Activated CD8-positive, alpha-beta memory T cell treated with anti-CD3 and anti-CD28 coated beads, Interleukin-2, amount 10 ng/mL, durations not matched to agents 7 days and 5 days (primary cell): ENCODE measurements at places on chromosomes 16 and 17. TPM values are rescaled to one million over a fixed set of nuclear protein-coding genes. Genes with fewer than 3 reads are reported as not detected.

Gene KRTAP3-2
- not detected for total RNA-seq

Gene GUCY2D
- not detected for total RNA-seq

DNA sequence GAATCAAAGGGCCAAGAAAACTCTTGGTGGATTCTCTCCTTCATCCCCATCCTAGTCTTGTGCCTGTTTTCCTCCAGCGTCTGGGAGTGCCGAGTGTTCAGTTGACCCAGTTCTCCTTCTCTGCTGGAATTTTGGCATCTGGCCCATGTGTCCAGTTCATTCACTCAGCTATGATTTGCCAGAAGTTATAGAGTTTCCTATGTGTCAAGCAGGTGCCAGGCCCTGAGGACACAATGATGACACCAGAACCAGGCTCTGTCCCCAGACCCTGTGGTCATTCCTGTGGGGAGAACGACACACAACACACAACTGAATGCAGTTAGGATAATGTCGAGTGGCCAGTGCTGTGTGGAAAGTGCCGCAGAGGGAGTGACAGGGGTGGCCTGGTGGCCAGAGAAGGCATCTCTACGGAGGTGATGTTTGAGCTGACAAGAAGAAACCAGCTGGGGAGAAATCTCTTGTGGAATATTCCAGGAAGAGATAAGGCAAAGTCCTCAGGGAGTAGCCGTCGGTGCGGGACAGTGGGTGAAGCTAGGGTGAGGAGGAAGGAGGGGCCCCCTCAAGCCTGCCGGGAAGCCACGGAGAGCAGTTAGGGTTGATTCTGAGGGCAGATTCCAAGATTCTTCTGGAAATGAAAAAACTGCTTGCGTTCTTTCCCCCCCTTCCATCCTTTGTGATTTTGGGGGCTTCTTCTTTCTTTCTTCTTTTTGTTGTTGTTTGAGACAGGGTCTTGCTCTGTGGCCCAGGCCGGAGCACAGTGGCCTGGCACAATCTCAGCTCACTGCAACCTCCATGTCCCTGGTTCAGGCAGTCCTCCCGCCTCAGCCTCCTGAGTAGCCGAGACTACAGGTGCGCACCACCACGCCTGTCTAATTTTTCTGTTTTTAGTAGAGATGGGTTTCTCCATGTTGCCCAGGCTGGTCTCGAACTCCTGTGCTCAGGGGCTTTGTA is 35.8 kb upstream of the IL34 start:
- DNase-seq: no peak

DNA sequence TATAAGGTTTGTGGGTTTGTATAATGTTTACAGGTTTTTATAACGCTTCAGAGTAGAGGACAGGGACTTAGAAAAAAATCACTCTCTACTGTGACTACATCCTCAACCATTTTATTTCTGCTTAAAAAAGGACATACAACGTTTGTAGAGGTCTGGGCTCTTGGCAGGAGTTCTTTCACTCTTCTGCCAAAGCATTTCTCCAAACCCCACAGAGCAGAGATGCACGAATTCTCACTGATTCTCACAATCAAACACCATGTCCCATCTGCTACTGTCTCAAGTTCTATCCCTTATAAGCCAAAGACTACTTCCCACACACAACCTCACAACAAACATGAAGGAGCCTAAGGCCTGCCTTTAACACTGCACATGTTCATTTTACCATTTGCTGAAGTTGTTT is 7.0 kb upstream of the ANKFY1 start:
- DNase-seq: no peak

DNA sequence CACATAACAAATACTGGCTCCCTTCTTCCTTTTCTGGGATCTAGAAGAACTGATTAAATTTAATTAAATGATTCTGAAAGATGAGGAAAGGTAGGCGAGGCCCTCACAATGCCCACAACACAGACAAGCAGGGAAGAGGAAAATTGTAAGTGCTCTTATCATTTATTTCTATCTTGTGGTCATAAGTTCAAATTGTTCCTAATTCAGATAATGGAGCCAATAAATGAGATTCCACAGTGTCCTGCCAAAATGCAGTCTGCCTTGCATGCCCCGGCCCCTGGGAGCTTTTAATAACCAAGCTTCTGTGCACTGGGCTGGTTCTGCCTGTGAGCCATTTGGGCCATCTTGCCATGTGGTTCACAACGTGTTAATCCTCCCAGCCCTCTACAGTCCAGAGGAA is 97.0 kb downstream of the CMC2 start:
- no peak for DNase-seq

DNA sequence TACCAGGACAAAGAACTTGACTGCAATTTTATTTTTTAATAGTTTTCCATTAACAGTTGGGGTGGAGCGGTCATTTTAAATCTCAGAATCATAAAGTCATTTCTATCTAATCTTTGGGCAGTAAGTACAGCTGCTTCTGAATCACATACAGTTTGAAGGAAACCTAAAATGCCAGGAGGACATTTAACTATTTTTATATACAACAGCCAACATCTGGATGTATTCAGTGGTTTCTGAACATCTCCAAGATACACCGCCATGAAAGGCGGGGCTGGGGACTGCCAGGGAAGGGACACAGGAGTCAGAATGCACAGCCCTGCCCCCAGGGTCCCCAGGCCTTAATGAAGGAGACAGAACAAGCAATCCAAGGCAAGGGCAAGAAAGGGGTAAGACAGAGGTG is 392.3 kb downstream of the SLC39A11 start:
- no peak for DNase-seq

Gene APRT
- 127 TPM for total RNA-seq

DNA sequence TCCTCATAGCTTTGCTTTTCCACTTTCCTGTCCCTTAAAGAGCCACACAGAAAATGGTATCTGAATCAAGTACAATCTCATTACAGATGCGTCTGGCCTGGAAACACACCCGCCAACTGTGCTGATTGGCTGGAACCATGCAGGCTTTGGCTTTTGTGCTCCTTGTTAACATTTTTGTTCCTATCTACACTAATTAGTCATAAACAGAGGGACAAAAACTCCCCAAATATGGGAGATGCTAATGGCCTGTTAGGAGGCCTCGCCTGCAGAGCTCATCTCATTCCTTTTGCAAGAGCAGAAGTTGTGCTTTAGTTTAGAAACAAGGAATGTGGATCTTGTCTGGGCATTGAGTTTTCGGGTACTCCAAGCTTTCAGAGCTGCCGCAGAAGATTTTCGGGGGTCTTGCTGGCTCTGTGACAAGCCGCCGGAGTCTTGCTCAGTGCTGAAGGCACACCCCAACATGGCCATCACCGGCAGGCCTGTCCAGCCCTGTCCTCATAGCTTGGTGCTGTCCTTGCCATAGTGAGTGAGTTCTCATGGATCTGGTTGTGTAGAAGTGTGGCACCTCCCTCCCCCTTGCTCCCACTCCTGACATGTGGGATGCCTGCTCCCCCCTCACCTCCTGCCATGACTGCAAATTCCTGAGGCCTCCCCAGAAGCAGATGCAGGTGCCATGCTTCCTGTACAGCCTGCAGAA is 69.8 kb downstream of the METRNL start:
- DNase-seq: no peak

Gene KRT40
- total RNA-seq: not detected

Gene CDK12
- total RNA-seq: 84.4 TPM

GRCh38 chr16:12539185-12539929 is 264.3 kb downstream of the CPPED1 start:
- peak; percentile 84 for DNase-seq

- no peak for DNase-seq
Measured at GRCh38 chr16:23859713-23860269, 24.0 kb downstream of the PRKCB start.

GRCh38 chr17:76579281-76579680 is 6.4 kb downstream of the ST6GALNAC2 start:
- no peak for DNase-seq

Gene RUNDC3A
- 0.18 TPM for total RNA-seq

DNA sequence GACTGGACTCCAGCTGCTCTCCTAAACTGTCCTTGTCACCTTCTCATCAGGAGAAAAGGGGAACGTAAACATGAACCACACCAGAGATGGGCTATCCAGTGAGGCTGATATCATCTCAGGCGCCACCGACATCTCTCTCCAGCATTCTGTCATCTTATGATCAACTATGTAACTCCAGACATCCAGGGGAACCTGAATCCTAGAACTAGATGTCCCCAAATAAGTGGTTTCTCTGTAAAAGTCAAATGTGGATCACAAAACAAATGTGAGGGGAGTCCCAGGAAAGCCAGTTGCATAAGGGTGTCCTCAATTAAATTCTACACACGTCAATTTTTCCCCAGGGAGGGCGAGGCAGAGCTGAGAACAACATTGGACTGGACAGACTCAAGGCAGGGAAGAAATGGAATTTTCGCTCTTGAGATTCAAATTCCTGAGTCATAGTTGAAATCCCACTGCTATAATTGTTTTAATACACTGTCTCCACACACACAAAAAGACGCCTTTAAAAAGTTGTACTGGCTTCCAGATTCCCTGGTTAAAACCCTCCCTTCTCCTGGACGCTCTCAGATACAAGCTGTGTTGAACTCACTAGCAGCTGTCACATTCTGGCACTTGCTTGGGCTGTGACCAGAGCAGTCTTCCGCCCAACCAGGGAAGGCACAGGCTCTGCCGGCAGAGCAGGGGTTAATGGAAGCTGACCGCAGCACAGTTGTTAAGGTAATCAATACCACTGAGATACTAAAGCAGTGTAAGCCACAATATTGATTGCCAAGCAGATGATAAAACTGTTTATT is 62.6 kb downstream of the ZFHX3 start:
- no peak for DNase-seq

Gene B9D1
- 2.6 TPM for total RNA-seq

GRCh38 chr16:4684058-4684715 is 9.2 kb upstream of the NUDT16L1 start:
- DNase-seq: no peak

DNA sequence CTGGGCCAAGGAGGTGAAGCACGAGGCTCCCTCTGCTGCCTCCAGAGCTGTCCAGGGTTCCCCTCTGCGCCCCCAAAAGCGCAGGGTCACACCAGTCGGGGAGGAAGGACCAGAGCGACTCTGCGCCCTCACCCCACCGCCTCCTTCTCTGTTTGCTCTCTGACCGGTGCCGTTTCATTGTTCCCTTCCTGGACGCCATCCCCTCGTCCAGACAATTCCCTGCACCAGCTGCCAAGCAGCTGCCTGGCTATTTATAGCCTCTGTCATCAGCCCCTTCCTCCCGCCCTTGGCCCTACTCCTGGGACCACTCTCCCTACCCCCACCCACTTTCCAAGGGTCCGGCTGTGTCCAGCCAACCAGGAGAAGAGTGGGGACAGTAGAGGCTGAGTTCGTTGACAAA is 68.8 kb upstream of the CREBBP start:
- DNase-seq: no peak

- DNase-seq: no peak
Measured at GRCh38 chr17:7183433-7184090, 4.4 kb upstream of the ASGR1 start.

DNA sequence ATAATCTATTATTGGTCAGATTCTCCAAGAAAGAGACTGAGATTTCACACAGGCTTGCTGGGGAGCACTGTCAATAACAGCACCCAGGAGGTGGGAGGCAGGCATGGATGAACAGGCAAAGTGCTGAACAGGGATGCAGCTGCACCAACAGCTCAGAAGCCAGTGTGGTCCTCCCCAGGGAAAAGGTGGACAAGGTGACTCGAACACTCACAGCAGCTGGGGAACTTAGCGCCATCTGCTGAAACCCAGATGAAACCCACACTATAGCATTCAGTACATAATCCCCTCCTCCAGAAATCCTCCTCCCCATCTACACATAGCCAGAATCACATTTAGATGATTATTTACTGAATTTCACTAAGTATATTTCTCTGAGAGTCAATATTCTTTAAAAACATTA is 255.2 kb upstream of the WSB1 start:
- DNase-seq: no peak

- no peak for DNase-seq
Measured at GRCh38 chr17:55572599-55572998, 61.3 kb upstream of the SMIM36 start.

DNA sequence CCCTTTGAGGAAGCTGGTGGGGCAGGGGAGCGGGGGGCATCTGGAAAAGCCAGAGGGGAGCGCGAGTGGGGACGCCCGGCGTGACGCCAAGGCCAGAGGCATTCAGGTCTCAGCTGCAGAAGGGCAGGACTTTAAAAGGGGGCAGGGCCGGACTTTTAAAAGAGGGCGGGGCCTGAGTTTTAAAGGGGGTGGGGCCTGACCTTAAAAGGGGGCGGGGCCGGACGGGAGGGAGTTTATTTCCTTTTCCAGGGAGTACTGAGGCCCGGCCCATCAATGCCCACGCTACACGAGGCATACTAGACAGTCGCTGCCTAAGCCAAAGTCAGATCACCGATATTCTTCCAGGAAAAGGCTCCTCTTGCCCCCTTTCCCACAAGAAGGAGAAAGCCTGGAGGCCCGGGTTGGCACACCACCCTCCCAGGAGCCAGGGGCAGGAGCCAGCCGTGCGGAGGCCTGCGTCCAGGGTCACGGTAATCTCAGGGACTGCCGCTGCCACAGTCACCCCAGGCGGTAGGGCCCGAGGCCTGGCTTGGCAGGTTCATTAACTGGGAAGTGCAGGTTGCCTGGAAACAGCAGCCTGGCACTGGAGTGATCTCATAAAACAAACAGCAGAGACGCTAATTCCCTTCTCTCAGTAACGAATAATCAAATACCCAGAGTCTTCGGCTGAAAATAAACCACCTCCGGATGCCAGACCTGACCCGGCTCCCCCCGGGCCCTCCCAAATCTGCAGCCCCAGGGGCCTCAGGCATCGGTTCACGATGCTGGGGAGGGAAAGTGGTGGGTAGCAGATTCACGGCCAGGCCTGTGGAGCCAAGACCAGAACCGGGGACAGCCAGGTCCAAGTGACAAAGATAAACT is 90.7 kb downstream of the TIMM22 start:
- DNase-seq: no peak

Gene SP6
- 0.12 TPM for total RNA-seq

GRCh38 chr16:89102041-89102471 is 8.4 kb downstream of the ACSF3 start:
- no peak for DNase-seq

- no peak for DNase-seq
Measured at GRCh38 chr17:2932946-2933345, 130.5 kb downstream of the OR1D5 start.

DNA sequence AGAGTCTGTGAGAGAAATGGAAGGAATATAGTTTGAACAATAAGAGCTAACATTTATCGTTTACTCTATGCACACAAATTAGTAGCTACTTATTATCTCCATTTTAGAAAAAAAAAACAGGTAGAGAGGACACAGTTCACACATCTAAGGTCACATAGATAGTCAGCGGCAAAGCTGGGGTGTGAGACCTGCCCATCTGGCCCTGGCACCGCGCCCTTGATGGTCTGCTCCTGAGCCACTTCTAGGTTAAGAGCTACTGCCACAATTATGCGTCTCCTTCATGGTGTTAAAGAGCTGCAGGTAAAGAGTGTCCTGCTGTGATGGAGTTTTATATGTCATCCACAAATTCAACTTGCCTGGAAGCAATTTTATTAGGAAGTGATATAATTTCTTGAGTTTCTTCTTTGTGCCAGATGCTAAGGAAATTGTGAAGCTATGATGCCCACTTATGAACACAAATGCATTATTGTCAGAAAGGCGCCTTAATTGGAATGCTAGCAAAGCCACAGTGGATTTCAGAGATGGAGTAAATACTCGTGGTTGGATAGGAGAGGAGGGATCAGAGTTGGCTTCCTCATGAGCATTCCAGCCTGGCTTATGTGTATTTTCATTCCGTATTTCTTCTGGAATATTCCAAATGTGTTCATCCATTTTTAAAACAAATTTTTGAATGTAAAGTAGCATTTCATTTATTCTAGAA is 21.3 kb upstream of the MFSD6L start:
- DNase-seq: peak; percentile 8

GRCh38 chr17:73850426-73850825 is 206.2 kb upstream of the SDK2 start:
- no peak for DNase-seq

Gene CCL14
- total RNA-seq: not detected
